NCI-H1105 treated with DMSO at 0.1 percent for 48 hours (cell line): ENCODE measurements at places on chromosomes 7 and 10.

DNA sequence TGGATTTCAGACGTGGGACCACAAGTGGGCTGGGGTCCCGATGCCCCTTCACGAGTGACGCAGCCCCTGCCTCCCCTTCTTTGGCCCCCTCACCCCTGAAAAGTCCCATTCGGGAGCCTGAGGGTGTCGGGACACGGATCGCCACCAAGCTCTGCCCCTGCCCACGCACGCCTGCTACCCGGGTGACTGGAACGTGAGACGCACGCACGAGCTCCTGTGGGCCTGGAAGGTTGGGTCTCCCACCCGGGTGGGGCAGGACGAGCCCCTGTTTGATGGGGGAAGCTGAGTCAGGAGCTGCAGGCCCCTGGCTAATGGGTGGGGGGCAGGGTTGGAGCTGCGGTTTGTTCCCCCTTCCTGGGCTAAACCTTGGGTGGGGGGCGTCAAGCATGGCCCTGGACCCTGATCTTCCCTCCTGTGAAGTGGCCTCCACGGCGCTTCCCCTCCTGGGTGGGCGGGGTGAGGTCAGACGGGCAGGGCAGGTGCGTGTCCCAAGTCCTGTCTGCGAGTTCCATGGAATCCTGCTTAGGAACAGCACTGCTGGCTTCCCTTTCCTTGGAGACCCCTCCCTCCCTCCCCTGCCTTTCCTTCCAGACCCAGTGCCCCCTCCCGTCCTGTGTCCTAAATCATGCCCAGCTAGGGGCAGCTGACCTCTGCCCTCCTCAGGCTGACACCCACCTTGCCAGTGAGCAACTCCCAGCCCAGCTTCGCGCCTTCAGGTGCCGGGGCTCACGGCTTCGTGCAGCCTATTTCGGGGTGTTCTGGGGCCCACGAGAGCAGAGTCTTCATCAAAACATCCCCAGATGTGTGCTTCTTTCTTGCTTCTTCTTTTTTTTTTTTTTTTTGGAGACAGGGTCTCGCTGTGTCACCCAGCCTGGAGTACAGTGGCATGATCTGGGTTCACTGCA, 5.3 kb upstream of the TMEM184A start:
- no peak for DNase-seq

DNA sequence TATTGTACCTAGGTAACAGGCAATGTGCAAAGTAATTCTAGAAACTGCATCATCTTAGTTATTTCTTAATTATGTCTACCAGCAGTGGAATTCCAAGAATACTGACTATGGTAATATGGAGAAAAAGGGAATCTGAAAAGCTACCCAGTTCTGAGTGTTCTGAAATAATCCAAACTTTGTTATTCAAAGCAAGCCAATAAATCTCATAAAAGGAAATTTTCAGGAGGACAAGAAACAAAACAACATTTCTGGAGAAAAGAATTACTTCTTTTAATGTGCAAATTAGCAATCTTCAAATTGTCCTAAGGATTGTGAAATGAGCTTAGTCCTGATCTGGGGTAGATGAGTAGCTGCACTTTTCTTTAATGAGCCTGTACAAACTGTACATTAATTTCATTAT, 88.8 kb downstream of the MYO3A start:
- DNase-seq: no peak

- DNase-seq: peak; percentile 26
These were observed 589.5 kb downstream of the ARL4A start for GRCh38 chr7:13276977-13277376.

- no peak for DNase-seq
These were observed 13.4 kb upstream of the DNAAF5 start for GRCh38 chr7:713139-713457.

DNA sequence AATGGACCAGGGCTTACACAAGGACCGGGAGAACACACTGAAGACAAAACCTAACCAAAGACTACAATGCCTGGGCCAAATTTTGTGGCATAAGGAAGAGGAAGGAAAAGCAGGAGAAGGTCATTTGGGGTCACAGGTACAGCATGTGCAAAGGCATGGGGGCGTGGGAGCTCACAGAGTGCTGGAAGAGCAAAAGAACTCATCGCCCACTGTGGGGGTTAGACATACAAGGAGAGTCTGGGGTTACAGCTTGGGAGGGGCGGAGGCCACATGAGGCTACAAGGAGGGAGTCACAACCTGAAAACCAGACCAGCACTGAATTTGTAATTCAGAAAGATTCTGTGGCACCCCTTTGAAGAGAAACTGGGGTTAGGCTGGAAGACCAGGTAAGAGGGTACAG, 9.7 kb downstream of the PUS7 start:
- DNase-seq: no peak

DNA sequence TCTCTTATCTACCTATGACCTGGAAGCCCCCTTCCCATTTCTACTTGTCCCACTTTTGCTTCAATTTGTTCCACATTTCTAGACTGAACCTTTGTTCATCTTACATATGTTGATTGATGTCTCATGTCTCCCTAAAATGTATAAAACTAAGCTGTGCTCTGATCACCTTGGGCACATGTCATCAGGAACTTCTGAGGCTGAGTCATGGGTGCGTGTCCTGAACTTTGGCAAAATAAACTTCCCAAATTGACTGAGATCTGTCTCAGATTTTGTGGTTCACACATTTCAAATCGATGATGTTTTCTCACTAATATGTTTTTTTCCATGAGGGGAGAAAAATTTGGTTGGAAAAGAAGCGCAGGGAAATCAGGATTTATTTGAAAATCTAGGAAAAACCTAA, 406.2 kb upstream of the LRRTM3 start:
- DNase-seq: no peak

GRCh38 chr7:159127691-159128642, 16.7 kb downstream of the VIPR2 start:
- no peak for DNase-seq

GRCh38 chr10:6071181-6072175, 9.3 kb upstream of the IL2RA start:
- DNase-seq: no peak

DNA sequence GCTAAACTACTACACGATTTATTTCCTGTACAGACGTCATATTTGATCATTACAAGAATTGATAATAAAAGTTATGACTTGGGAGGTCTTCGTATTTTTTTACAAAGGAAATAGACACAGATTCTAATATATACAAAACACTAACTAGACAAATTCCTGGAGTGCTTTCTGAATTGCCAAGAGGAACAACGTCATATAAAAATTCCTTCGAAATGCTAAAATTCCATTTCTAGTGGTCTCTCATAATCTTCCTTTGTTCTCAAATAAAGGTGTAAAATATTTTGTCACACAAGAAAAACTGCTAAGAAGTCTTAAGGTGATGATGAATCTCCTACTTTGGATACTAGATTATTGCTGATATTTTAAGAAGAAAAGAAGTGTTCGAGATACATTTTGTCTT, 85.4 kb downstream of the CDK6 start:
- DNase-seq: no peak

GRCh38 chr7:25579778-25580075, 351.4 kb upstream of the NPVF start:
- no peak for DNase-seq

DNA sequence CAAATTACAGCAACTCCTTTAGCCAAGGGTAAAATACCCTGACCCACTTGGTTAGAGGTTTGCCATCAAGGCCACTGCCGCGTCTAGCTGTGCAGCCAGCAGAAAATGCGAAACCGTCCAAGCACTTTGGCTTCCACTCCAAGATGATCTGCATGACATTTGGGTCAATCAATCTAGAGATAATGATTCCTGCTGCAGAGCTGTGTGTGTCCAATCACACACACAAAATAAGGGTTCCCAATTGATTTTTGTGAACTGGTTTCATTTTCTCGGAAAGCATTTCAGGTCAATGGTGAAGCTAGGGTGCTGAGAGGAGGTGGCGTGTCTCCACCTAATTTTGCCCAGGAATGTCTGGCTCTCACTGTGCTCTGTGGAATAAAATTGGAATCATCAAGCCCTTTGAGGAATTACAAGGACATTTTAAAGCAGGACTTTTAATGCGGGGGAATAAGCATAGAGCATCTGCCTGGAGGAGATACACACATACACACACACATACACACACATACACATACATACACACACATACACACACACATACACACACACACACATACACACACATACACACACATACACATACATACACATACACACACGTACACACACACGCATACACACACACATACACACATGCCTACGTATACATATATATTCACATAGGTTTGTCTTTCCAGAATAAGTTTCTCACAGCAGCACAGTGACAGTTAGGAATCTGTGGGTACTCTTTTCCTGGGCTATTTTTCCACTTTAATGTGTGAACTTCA, 59.5 kb downstream of the ACADSB start:
- DNase-seq: no peak

- DNase-seq: no peak
These were observed 4.2 kb downstream of the FAM53B start for GRCh38 chr10:124739986-124740368.

- no peak for DNase-seq
These were observed 119.8 kb downstream of the SLIT1 start for GRCh38 chr10:97065686-97066660.

DNA sequence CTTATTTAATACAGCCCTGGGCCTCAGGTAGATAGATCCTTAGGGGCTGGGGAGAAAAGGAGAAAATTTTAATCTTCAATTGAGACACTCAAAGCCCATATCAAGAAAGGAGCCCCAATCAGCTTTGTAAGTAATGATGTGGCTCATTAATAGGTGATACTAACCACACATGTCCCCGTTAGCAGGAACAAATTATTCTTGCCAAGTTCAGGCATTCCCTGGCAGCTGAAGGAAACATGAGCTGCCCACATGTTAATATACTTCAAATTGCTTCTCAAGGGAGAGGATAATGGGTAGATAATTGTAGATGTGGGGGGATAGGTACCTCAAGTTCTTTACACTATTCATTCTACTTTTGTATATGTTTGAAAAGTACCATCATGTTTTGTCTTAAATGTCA, 14.5 kb downstream of the IFIT5 start:
- peak; percentile 9 for DNase-seq

- no peak for DNase-seq
These were observed 335.6 kb upstream of the HGF start for GRCh38 chr7:82105463-82105862.

DNA sequence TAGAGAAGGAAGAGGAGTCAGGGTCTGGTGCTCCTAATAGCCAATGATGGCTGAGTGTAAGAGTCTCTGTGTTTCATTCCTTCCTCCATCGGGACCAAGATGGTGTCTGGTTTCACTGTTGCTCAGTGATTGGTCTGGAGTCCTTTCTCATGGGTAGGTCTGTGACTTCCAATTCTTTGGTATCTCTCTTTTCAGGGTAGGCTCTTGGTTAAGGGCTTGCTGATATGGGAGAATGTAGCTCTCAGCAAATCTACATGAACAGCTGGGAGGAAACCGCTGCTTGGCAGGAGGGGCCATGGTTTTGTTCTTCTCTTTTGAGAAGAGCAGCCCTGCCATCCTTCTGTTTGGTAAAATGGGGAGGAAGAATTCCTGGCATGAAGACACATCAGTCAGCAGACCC, 209.1 kb upstream of the PODXL start:
- no peak for DNase-seq

DNA sequence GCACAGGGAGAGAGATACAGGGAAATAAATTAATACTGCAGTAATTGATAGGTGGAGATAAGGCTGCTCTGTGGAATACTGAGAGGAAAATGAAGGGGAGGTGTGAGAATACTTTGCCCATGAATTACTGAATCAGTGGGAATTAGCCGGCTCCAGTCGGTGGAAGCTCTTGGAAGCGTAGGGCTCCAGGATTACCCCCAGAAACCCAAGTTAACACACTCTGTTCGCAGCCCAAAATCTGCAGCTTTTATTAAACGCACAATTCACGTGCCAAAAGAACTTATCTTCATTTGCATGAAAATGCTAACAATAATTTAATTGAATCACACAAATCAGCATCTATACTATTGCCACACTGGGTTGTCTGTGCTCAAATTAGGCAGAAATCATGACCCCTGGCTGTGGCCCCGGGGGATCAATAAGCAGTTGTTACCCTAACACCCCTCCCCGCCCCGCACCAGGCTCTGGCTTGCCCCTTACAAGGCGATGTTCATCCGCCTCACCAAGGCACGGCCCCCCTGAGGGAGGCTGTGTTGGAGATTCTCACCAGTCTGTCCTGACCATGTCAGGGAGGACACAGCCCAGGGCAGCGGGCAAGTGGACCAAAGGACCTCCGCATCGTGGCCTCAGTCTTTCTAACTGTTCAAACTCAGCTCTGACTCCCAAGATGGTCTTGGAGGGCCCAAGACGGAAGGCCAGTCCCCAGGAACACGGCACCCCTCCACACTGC, 48.4 kb upstream of the MGMT start:
- DNase-seq: no peak

- no peak for DNase-seq
These were observed 135.9 kb downstream of the PAXIP1 start for GRCh38 chr7:154867068-154867467.

GRCh38 chr7:3917436-3917835, 616.4 kb downstream of the SDK1 start:
- no peak for DNase-seq

DNA sequence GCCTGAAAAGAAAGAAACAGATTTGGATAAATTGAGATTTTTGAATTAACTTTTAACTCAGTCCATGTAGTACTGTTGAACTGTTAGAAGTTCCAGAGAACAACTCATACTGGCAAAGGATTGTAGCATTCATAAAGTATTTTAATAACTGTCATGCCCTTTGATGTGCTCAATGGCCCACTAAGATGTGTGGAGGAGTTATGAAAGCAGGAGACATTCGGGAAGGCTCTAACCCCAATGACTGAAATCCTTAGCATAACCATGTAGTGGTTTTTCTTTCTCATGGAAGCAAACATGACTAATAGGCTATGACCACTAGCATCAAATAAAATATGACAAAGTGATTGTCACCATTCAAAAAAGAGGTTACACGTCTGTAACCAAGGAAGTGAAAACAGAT, 25.7 kb downstream of the CYP3A7 start:
- no peak for DNase-seq

- no peak for DNase-seq
These were observed 377.8 kb upstream of the C7orf33 start for GRCh38 chr7:148212731-148213130.

DNA sequence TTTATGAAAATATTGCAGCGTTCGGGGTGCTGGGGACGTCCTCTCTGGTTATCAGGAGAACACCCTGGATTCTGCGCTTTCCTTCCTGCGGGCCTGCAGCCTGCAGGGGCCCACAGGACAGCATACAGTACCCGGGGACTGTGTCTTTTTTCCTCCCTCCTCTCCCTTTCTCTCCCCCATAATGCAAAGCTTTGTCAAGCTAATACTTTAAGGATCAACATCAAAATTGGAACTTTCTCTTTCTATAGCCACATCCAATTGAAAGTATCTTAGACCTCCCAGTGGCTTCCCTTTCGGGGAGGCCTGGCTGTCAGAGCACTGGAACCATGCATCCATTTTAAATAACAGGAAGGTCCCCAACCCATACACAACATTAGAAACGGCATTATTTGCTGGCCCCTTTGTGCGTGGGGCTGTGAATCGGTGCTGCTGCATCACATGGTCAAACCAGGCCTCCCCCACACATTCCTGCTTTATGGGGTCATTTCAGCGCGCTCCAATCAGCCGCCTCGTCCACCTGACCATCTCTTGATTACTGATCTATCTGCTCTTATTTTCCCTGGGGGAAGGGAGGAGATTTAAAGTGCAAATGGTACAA, 505.1 kb downstream of the DNAJB6 start:
- no peak for DNase-seq

- no peak for DNase-seq
These were observed 11.2 kb upstream of the HTR5A start for GRCh38 chr7:155058896-155059295.
